ENCODE measurements at places on chromosomes 2 and 18. TPM values are rescaled to one million over a fixed set of nuclear protein-coding genes. Genes with fewer than 3 reads are reported as not detected.

The VSNL1 gene
- total RNA-seq = 15.7 TPM

The AKAIN1 gene
- total RNA-seq = not detected

The GNAL gene
- total RNA-seq = 40.8 TPM

The OXER1 gene
- total RNA-seq = 0.17 TPM

The TMEM178A gene
- total RNA-seq = 0.19 TPM

The TANC1 gene
- total RNA-seq = 46.6 TPM

The GREB1 gene
- 2.1 TPM for total RNA-seq

The GCG gene
- not detected for total RNA-seq

The VIL1 gene
- not detected for total RNA-seq

The TP53I3 gene
- 53.4 TPM for total RNA-seq

The TMEM163 gene
- total RNA-seq = not detected

The TMEM37 gene
- not detected for total RNA-seq

The SERPINB12 gene
- total RNA-seq = not detected

The WNT10A gene
- total RNA-seq = 0.53 TPM

The SLC4A3 gene
- total RNA-seq = 23.9 TPM

The PLGLB2 gene
- total RNA-seq = 3.0 TPM

The POU3F3 gene
- not detected for total RNA-seq

The MAP3K19 gene
- total RNA-seq = not detected

All from mammary epithelial cell (primary cell).